RWPE1 (cell line): ENCODE measurements at places on chromosomes 3 and 15.

DNA sequence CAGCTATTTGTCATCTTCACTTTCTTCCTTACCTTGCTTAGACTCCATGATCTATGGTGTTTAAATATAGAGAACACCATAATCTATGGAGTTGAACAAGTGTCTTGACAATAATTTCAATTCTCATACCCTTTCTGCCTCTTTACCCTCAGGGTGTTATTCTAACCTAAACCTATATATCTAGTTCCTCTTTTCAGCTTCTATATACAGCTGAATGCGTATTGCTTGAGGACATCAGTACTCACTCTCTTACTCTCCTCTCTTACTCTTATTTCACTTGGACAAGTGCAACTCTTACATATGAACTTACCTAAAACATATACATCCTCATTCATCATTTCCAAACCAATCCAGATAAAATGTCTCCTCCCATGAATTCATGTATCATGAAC is 187.1 kb downstream of the RAP2B start:
- DNase-seq = no peak

DNA sequence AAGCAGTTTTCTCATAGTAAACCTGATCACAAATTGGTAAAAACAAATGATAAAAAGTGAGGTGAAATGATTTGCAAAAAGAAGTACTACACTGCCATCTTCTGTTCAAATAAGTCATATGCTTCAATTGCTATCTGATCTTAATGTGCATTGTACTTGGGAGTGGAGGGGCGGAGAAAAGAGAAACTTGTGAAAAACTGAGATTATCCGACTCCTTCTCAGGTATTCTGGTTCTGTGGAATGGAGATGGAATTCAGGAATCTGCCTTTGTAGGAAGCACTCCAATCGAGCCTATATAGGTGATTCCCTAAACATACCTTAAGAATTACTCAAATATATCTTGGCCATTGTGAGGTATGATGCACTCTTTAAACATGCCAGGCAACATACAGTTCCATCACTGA is 180.6 kb downstream of the CHL1 start:
- DNase-seq = no peak

- no peak for DNase-seq
Observed at GRCh38 chr3:130876594-130876993, 17.3 kb upstream of the ATP2C1 start.

- no peak for DNase-seq
Observed at GRCh38 chr3:123700791-123701722, 116.2 kb upstream of the HACD2 start.
